ENCODE measurements at places on chromosomes 12 and 14.

- no peak overlapping the region for H3K27ac ChIP-seq
- no peak for DNase-seq
- no peaks in the 10 kb centered on the region for H3K4me1 ChIP-seq
- H3K36me3 ChIP-seq: no peaks in the 10 kb centered on the region
- peaks cover 2% of the 10 kb centered on the region for H3K27me3 ChIP-seq
Observed at GRCh38 chr12:39503439-39503838, 60.5 kb upstream of the KIF21A start.

DNA sequence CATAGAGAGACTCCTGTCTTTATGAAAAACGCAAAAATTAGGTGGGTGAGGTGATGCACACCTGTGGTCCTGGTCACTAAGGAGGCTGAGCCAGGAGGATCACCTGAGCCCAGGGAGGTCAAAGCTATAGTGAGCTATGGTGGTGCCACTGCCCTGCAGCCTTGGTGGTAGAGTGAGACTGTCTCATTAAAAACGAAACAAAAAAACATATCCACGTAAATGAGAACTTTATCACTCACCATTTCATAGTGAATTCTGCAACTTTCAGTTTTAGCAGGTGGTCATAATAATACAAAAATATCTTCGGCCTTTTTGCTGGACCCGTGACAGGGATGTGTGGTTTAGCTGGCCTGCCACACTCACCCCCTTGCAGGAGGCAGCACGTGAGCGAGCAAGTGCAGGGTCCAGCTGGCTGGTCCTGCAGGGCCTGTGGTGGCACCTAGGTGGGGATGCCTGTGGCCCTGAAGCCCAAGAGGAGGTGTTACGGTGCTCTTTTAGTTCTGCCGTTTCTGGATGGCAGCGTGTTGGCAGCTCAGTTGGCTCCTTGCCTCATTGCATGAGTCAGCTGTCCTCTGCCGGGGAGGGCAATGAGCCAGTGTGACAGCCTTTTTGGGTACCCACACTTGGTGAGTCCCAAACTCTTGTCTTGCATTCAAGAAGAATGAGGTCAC lies 1330.7 kb upstream of the TMEM132C start:
- H3K4me1 ChIP-seq: no peaks in the 10 kb centered on the region
- H3K4me3 ChIP-seq: no peak overlapping the region
- no peaks in the 10 kb centered on the region for H3K27me3 ChIP-seq
- H3K36me3 ChIP-seq: no peaks in the 10 kb centered on the region
- no peak overlapping the region for H3K27ac ChIP-seq

- DNase-seq: peak; percentile 52
- no peaks in the 10 kb centered on the region for H3K27me3 ChIP-seq
- H3K36me3 ChIP-seq: no peaks in the 10 kb centered on the region
- no peaks in the 10 kb centered on the region for H3K4me1 ChIP-seq
Observed at GRCh38 chr14:61517911-61518384, 177.4 kb upstream of the HIF1A start.

DNA sequence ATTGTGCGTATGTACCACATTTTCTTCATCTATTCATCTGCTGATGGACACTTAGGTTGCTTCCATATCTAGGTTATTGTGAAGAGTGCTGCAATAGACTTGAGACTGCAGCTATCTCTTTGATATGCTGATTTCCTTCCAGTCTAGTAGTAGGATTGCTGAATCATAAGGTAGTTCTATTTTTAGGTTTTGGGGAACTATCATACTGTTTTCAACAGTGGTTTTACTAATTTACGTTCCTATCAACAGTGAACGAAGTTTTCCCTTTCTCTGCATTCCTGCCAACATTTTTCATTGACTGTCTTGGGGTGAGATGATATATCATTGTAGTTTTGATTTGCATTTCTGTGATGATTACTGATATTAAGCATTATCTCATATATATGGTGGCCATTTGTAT lies 482.2 kb downstream of the SLC16A7 start:
- DNase-seq: no peak
- no peaks in the 10 kb centered on the region for H3K4me1 ChIP-seq
- no peak overlapping the region for H3K27ac ChIP-seq
- H3K27me3 ChIP-seq: no peaks in the 10 kb centered on the region
- no peaks in the 10 kb centered on the region for H3K36me3 ChIP-seq

- no peak overlapping the region for H3K27ac ChIP-seq
- no peak for DNase-seq
- H3K4me1 ChIP-seq: no peaks in the 10 kb centered on the region
- no peaks in the 10 kb centered on the region for H3K27me3 ChIP-seq
- no peaks in the 10 kb centered on the region for H3K36me3 ChIP-seq
Observed at GRCh38 chr14:103960457-103961055, 18.2 kb upstream of the RD3L start.

DNA sequence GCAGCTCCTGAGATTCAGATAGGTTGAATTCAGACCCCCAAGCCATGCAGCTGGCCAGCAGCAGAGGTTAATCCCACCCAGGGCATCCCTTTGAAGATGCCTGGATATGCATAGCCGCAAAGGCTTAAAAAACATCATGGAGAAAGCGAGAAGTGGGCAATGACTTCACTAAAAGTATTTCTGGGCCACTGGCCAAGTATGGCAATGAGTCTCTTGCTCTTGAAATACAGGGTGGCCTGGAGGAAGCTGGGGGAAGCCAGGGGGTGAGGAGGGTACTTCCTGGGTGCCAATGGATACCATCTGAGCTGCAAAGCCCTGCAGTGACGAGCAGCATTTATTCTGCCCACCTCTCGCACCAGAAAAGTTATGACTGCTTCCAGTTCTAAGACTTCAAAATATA lies 539.3 kb upstream of the TBX3 start:
- H3K4me3 ChIP-seq: no peak overlapping the region
- H3K36me3 ChIP-seq: no peaks in the 10 kb centered on the region
- no peaks in the 10 kb centered on the region for H3K27me3 ChIP-seq
- no peak for DNase-seq

DNA sequence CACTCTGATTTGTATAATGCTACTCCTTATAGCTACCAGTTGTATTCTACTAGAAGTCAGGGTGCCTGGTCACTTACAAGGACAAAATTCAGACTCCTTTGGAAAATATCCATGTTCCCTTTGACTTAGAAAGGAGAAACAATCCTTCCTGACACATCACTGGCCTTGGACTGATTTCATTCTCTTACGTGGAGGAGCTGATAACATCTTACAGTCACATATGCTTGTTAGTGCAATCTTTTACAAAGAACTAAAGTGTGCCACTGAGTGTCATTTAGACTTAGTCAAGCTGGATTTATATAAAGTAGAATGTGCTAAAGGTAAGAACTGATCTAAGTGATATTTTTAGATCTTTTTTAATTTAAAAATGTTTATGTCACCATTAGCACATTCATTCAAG lies 131.0 kb upstream of the TMTC2 start:
- no peak for DNase-seq
- no peaks in the 10 kb centered on the region for H3K4me1 ChIP-seq
- no peaks in the 10 kb centered on the region for H3K27me3 ChIP-seq
- H3K4me3 ChIP-seq: no peak overlapping the region

DNA sequence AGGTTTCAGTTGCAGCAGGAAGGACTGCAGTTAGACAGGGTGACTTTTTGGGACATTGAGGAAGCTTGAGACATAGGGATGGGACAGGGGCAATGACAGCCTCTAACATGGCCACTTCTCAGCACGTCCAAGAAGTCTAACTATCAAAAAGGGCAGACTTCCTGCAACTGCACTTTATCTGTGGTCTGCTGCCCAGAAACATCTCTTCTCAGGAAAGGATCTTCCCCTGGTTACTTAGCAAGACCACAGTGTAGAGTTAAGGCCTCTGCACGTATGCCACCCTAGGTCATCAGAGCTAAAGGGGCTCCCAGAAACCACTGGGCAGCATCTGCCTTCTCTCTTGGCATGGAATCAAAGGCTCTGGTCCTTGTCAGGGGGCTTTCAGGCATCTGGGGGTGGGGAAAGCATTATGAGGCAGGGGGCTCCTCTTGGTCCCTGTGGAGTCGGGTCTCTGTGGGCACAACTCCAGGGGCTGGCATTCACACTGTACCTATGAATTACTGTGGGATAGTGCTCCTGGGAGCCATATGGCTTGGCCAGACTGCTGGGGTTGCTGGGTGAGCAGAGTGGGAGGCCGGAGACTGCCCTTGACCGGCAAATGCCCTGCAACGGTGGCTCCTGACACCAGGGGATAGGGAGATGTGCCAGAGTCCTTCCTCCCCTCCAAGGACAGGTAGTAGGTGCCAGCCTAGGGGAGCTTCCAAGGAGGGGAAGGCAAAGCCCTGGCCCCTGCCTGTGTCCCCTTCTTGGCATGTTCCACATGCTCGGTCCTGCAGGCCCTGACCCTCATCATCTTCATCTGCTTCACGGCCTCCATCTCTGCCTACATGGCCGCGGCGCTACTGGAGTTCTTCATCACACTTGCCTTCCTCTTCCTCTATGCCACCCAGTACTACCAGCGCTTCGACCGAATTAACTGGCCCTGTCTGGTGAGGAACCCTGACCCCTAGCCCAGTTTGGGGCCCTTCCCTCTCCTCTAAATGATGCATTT lies 1.0 kb downstream of the CMTM5 start:
- no peaks in the 10 kb centered on the region for H3K4me1 ChIP-seq
- no peak for DNase-seq
- H3K27me3 ChIP-seq: no peaks in the 10 kb centered on the region
- H3K27ac ChIP-seq: no peak overlapping the region
- H3K4me3 ChIP-seq: no peak overlapping the region
- no peaks in the 10 kb centered on the region for H3K36me3 ChIP-seq

DNA sequence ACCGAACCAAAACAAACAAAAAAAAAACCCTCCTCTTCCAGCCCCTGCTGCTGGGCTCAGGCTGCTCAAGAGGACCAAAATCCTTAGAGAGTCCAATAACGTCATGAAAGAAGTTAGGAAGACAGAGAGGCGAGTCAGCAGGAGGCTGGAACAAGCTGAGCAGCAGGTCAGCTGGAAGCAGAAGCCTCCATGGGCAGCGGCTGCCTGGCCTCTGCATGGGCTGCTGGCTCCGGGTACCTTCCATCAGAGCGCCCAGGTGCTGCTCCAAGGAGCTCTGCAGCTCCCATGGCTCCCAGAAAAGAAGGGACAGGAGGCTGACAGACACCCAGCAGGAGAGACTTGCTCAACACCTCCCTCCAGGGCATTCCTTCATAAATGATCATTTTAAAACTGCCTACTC lies 3.2 kb upstream of the KRT2 start:
- H3K27me3 ChIP-seq: no peaks in the 10 kb centered on the region
- H3K4me1 ChIP-seq: no peaks in the 10 kb centered on the region
- DNase-seq: no peak
- H3K27ac ChIP-seq: no peak overlapping the region
- no peaks in the 10 kb centered on the region for H3K36me3 ChIP-seq
- no peak overlapping the region for H3K4me3 ChIP-seq

GRCh38 chr12:65761301-65761700 lies 63.0 kb upstream of the HMGA2 start:
- no peak overlapping the region for H3K4me3 ChIP-seq
- no peak overlapping the region for H3K27ac ChIP-seq
- H3K27me3 ChIP-seq: no peaks in the 10 kb centered on the region
- no peaks in the 10 kb centered on the region for H3K4me1 ChIP-seq
- no peak for DNase-seq

GRCh38 chr14:77222546-77223225 lies 41.1 kb downstream of the TMEM63C start:
- H3K4me3 ChIP-seq: no peak overlapping the region
- no peaks in the 10 kb centered on the region for H3K27me3 ChIP-seq
- no peak for DNase-seq
- H3K4me1 ChIP-seq: no peaks in the 10 kb centered on the region

DNA sequence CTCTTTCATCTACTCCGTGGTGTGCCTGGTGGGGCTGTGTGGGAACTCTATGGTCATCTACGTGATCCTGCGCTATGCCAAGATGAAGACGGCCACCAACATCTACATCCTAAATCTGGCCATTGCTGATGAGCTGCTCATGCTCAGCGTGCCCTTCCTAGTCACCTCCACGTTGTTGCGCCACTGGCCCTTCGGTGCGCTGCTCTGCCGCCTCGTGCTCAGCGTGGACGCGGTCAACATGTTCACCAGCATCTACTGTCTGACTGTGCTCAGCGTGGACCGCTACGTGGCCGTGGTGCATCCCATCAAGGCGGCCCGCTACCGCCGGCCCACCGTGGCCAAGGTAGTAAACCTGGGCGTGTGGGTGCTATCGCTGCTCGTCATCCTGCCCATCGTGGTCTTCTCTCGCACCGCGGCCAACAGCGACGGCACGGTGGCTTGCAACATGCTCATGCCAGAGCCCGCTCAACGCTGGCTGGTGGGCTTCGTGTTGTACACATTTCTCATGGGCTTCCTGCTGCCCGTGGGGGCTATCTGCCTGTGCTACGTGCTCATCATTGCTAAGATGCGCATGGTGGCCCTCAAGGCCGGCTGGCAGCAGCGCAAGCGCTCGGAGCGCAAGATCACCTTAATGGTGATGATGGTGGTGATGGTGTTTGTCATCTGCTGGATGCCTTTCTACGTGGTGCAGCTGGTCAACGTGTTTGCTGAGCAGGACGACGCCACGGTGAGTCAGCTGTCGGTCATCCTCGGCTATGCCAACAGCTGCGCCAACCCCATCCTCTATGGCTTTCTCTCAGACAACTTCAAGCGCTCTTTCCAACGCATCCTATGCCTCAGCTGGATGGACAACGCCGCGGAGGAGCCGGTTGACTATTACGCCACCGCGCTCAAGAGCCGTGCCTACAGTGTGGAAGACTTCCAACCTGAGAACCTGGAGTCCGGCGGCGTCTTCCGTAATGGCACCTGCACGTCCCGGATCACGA lies 2.2 kb downstream of the SSTR1 start:
- no peaks in the 10 kb centered on the region for H3K36me3 ChIP-seq
- H3K4me1 ChIP-seq: no peaks in the 10 kb centered on the region
- DNase-seq: no peak

DNA sequence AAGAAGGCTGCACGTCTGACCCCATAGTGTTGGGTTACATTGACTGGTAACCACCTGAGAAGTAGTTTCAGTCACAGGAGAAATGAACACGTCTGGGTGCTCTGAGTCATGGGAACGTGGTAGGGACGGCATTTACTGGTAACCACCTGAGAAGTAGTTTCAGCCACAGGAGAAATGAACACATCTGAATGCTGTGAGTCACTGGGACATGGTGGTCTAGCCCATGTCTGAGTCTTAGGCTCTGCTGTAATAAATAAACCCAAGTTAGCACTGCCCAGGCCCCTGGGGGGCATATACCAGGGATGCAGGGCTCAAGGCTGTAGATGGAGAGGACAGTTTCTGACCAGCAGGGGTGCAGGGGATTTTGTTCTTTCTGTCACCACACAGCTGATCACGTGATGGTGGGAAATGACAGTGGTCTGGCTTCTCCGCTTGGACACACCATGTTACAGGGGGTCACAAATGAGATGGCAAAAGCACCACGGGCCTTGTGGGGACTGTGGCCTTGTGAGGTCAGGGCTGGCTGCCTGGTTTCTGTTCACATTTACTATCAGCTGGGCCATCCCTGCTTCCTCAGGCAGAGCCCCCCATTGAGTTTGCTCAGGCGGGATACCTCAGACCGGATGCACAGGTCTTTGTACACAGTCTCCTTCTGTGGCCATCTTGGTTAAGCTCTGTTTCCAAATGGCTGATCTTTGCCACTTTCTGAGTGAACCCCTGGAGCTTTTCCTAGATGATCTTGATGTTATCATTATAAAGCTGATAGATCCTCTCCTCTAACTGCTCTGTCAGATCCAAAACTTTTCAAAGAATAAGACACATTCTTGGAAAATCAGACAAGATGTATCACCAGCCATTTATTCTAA lies 9.8 kb upstream of the C12orf42 start:
- no peaks in the 10 kb centered on the region for H3K4me1 ChIP-seq
- DNase-seq: no peak
- no peak overlapping the region for H3K4me3 ChIP-seq
- H3K27me3 ChIP-seq: no peaks in the 10 kb centered on the region
- no peak overlapping the region for H3K27ac ChIP-seq

Data from aorta (tissue), 5 donors.